Islet precursor cell (in vitro differentiated cells): ENCODE measurements at places on chromosomes 5 and 9.

DNA sequence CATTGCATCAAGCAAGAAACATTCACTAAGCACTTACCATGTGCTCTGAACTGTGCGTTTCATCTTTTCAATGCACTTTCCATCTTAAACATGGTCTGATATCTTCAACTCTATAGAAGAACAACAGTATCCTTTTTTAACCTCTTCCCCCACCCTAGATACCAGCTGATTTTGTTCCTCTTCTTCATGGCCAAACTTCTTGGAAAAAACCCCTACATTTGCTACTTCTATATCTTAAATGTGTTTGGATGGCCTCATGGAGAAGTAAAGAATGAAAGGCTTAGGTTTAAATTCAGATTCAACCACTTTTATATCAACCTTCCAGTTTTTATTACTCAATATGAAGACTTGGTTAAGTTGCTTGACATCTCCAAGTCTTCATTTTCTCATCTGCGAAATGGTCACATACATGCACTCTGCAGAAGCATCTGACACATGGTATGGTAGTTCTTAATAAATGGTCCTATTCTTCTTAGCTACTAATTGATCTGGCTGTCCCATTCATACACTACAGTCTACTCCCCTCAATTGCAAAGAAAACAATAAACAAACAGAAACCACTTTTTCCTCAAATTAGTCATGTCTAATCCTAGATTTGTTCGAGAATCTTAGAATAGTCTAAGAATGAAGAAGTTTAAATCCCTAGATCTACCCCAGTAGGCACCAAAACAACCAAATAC, 59.4 kb downstream of the FYB1 start:
- DNase-seq: no peak

- no peak for DNase-seq
These were observed 3.0 kb downstream of the ARSI start for GRCh38 chr5:150299571-150300327.

DNA sequence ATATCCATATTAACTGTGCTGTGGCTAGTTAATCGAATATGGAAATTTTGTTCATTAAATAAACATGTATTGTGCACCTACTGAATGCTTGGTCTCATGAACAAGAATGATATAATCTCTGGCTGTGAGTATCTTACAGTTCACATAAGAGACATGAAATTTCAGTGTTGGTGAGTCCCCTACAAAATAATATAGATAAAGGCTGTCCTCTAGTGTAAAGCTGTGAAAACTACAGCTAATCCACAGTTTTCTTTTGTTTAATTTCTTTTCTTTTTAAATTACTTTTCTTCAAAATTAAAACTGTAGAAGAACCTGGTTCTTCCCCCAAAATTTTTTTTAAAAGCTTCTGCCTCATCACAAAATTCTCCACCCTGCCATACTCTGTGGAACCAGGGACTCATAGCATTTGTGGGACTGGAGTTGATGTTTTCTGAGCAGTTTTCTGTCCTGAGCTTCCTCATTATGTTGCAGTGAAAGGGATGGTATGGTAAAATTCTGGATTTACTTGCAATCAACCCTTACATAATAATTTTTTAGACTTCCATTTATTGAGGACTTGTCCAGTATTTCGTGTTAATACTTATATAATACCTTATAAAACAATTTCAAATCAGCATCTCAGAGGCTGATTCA, 135.0 kb downstream of the STK32A start:
- no peak for DNase-seq

DNA sequence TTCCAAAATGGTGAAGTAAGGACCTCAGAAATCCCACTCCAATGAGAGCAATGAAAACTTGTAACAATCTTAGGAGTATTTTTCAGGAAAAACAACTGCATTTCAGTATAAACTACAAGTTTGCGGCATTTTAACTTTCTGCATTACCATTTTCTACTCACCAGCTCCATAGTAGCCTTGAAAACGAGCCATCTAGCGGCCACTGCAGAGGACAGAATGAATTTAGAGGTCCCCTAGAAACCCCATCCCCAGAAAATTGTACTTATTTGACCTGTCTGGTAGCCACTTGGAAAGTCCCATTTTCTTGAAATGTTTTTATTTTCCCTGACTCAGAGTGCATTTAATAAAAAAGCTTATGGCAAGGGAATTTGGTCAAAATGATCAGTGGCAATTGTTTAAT, 205.4 kb upstream of the ITGA1 start:
- no peak for DNase-seq

DNA sequence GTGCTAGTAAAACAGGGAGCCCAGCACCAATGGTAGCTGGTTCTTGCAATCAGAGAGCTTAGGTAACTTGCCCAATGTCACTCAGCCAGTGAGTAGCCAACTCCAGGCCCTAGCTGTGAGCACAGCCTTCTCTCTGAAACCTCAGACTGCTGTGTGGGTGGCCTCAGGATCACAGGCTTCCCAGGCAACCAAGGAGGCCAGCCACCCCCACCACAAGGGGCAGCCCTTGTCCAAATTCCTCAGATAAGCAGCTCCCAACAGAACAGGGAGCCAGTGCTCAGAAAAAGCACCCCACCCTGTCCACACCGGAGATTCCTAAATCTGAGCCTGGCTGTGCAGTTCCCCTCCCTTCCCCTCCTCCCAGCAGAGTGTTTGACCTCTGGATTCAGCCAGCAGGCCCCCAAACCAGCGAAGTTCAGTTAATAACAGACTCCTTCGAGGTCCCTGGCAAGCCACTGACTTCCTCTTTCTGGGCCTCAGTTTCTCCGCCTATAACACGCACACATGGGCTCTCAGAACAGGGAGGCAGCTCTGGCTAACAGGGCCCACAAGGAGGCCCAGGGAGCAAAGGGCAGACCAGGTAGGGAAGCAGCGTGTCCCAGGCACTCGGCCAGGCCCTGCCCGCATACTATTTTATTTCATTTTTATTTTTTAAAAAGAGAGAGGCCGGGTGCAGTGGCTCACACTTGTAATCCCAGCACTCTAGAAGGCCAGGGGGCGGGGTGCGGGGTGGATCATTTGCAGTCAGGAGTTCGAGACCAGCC, 2.7 kb downstream of the EEIG1 start:
- peak; percentile 91 for DNase-seq

GRCh38 chr9:112193572-112194288, 18.6 kb upstream of the SUSD1 start:
- no peak for DNase-seq

DNA sequence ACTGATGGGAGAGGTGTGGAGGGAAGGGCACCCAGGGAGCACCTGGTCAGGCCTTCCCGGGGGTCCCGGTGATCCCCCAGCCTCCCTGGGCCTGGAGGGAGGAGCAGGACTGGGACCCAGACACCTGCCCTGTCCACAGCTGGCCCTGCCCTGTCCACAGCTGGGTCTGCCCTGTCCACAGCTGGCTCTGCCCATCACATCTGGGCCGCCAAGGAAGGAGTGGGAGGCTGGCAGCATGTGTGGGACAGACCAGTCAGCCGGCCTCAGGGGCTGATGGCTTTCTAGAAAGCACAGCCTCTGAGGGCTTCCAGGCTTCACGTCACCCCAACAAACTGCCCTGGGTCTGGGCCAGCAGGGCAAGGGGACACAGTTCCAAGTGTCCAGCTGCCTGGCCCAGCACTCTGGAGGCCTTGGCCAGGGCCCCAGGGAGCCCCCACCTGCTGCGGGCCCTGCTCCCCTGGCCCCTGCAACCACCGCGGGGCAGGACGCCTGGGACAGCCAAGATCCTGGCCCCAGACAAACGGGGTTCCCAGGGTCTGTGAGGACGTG, 12.2 kb downstream of the DNLZ start:
- DNase-seq: no peak
